ENCODE measurements at places on chromosomes 11 and 22. TPM values are rescaled to one million over a fixed set of nuclear protein-coding genes. Genes with fewer than 3 reads are reported as not detected.
A peak's percentile ranks its signal among the peaks of the same experiment; 100 is the strongest.

- no peak overlapping the region for H3K4me3 ChIP-seq
- H3K36me3 ChIP-seq: no peaks in the 10 kb centered on the region
- peak; percentile 86 for DNase-seq
Observed at GRCh38 chr11:19553683-19554333, 158.8 kb upstream of the NAV2 start.

DNA sequence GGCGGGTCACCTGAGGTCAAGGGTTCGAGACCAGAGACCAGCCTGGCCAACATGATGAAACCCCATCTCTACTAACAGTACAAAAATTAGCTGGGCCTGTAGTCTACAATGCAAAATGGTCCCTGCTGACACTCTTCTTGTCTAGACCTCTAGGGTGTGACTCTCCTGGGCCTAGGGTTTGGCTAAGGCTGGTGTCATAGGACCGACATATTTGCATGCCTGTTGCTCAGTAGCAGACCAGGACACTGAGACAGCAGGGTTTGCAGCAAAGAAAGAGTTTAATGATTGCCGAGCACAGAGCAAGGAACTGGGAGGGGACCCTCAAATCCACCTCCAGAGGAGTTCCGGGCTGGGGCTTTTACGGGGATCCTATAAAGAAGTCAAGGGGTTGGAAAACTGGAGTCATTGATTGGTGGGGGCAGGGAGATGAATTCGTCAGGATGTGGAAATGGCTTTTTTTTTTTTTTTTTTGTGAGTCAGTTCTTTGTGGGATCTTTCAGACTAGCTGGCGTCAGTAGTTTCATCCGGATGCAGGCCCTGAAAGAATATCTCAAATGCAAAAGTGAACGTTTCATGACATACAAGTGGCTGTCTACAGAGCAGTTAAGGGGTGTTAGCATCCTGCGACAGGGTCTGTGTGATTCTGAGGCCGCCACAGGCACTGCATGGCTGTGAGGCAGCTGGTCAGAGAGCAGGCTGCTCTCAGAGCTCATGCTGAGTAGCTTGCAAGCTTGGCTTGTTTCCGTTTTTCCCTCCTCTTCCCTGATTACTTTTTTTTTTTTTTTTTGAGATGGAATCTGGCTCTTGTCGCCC lies 27.2 kb upstream of the A4GALT start:
- H3K27ac ChIP-seq: peak overlapping the region; percentile 78
- H3K4me1 ChIP-seq: peaks cover 52% of the 10 kb centered on the region
- no peaks in the 10 kb centered on the region for H3K36me3 ChIP-seq
- DNase-seq: no peak
- H3K27me3 ChIP-seq: no peaks in the 10 kb centered on the region
- no peak overlapping the region for H3K4me3 ChIP-seq

- H3K4me3 ChIP-seq: no peak overlapping the region
- H3K27ac ChIP-seq: no peak overlapping the region
- H3K4me1 ChIP-seq: no peaks in the 10 kb centered on the region
- H3K36me3 ChIP-seq: no peaks in the 10 kb centered on the region
- no peaks in the 10 kb centered on the region for H3K27me3 ChIP-seq
- no peak for DNase-seq
Observed at GRCh38 chr11:29328961-29329441, 687.8 kb downstream of the KCNA4 start.

GRCh38 chr22:39169797-39170466 lies 17.5 kb upstream of the CBX7 start:
- no peak for DNase-seq
- H3K27me3 ChIP-seq: no peaks in the 10 kb centered on the region
- H3K4me1 ChIP-seq: peaks cover 30% of the 10 kb centered on the region
- H3K36me3 ChIP-seq: no peaks in the 10 kb centered on the region

- H3K4me1 ChIP-seq: no peaks in the 10 kb centered on the region
- no peaks in the 10 kb centered on the region for H3K27me3 ChIP-seq
Observed at GRCh38 chr11:19382131-19382611, 141.4 kb upstream of the E2F8 start.

DNA sequence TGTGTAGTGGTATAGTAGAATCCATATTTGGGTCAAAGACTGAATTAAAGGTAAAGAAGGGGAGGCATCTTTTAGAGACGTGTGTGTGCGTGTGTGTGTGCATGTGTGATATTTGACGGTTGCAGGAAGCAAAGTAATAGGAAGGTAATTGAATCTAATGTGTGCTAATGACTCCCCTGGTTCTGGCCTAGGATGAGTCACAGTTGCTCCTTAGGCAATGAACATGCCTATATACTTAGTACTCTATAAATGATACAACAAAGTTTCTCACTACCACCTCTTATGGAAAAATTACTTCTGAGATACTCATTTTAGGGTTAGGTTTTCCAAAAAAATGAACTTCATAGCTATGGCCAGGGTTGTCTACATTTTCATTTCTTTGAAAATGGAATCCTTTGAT lies 409.6 kb downstream of the GUCY1A2 start:
- H3K36me3 ChIP-seq: no peaks in the 10 kb centered on the region
- H3K27me3 ChIP-seq: no peaks in the 10 kb centered on the region
- H3K4me1 ChIP-seq: no peaks in the 10 kb centered on the region
- H3K27ac ChIP-seq: no peak overlapping the region

GRCh38 chr11:133718238-133718637 lies 127.1 kb downstream of the SPATA19 start:
- H3K4me1 ChIP-seq: no peaks in the 10 kb centered on the region
- H3K27me3 ChIP-seq: no peaks in the 10 kb centered on the region
- H3K36me3 ChIP-seq: no peaks in the 10 kb centered on the region
- DNase-seq: no peak

DNA sequence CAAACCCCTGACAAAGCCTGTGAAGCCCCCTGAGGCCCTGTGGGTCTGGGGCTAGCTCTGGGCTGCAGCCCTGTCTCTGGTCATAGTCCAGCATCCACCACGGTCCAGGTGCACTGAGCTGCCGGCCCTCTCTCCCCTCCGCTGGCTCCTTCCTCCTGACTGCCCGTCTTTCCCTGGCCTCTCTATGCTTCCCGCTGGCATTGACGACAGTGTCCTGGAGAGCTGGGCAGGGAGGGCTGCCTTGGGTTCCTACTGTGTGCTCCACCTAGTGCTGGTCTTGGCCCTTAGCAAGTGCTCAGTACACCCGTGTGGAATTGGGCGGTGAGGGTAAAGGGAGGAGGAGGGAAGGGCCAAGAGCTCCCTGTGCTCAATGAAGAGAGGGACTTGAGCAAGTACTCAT lies 868 bp upstream of the MYEOV start:
- DNase-seq: no peak
- H3K27ac ChIP-seq: no peak overlapping the region
- H3K36me3 ChIP-seq: no peaks in the 10 kb centered on the region
- H3K4me1 ChIP-seq: peaks cover 23% of the 10 kb centered on the region
- no peak overlapping the region for H3K4me3 ChIP-seq

- DNase-seq: no peak
- H3K27ac ChIP-seq: no peak overlapping the region
- no peaks in the 10 kb centered on the region for H3K36me3 ChIP-seq
- no peak overlapping the region for H3K4me3 ChIP-seq
Observed at GRCh38 chr11:110019675-110020074, 73.5 kb upstream of the ZC3H12C start.

DNA sequence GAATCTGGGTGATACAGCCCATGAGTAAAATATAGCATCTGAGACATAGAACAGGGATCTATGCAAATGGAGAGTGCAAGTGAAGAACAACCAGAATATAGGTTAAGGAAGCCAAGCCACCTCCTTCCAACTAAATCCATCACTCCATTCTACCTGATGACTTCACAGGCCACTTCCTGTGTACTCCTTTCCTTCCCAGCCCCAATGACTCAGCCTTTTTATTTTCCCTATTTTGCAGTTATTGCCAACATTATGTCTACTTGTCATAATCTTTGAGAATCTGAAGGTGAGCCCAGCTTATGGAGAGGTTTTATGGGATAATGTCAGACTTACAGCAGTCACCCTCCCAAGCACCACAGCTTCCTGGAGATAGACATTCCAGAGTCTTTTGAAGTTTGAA lies 1.4 kb upstream of the OR52M1 start:
- H3K36me3 ChIP-seq: no peaks in the 10 kb centered on the region
- H3K27me3 ChIP-seq: no peaks in the 10 kb centered on the region
- no peaks in the 10 kb centered on the region for H3K4me1 ChIP-seq
- no peak overlapping the region for H3K4me3 ChIP-seq

- H3K4me1 ChIP-seq: no peaks in the 10 kb centered on the region
- DNase-seq: no peak
- no peak overlapping the region for H3K27ac ChIP-seq
Observed at GRCh38 chr11:129416080-129416820, 40.6 kb downstream of the BARX2 start.

- H3K27ac ChIP-seq: no peak overlapping the region
- no peak overlapping the region for H3K4me3 ChIP-seq
- peaks cover 8% of the 10 kb centered on the region for H3K4me1 ChIP-seq
- DNase-seq: no peak
Observed at GRCh38 chr11:100827934-100828661, 141.0 kb downstream of the ARHGAP42 start.

DNA sequence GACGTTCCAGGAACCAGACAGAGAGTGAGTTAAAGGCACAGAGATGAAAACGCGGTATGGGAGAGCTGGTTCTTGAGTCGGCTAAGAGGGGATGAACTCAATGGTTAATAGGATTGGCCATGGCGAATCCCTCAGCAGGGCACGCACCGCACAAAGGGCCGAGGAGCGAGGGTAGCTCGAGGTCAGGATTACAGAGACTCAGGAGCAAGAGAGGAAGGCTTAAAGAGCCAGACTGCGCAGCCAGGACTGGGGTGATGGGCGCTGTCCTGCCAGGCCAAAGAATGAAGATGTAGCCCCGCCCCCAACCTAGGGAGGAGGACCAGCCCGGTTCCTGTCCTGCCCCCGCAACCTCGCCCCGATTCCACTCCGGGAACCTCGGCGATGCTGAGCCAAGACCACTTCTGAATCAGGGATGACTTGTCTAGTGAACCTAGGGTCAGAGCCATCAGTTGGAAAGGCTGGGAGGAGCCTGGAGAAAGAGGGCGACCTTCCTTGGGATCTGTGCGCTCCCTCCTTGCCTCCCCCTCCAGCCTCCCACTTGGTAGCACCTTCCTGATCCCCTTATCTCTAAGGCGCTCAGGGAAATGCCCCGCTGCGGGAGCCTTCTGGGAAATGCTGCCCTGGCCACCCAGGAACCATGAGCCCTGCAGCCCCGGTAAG lies at the start of gene PLEKHB1:
Gene PLEKHB1 (plus strand): TSS at position 610 of the 660 bp plus-strand sequence. CDS start 28 bp downstream, at position 638.
- H3K4me1 ChIP-seq: peaks cover 24% of the 10 kb centered on the region
- no peak within 1 kb of the TSS for H3K27ac ChIP-seq
- no peaks in the 10 kb centered on the region for H3K27me3 ChIP-seq
- H3K36me3 ChIP-seq: no peaks in the 10 kb centered on the region

DNA sequence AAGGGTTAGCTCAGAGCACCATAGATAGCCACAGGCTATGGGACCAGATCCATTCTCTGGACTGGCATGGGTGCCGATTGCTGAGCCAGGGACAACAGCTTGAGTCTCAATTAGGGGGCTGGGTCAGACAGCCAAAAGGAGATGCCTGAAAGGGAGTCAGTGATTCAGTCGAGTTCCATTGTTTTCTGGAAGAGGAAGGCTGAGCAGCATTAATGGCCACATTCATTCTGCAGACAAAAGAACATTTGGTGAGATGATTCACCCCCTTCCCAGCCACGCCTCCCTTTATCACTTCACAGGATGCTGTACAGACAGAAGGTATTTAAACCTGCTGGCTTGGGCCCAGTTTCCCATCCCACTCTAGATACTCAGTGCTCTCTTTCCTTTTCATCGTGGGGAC lies 131.9 kb downstream of the ADAMTS15 start:
- no peaks in the 10 kb centered on the region for H3K4me1 ChIP-seq
- H3K36me3 ChIP-seq: no peaks in the 10 kb centered on the region
- H3K27ac ChIP-seq: peak overlapping the region; percentile 54
- DNase-seq: no peak

- H3K4me1 ChIP-seq: no peaks in the 10 kb centered on the region
- no peak for DNase-seq
- H3K4me3 ChIP-seq: no peak overlapping the region
- H3K27ac ChIP-seq: no peak overlapping the region
- no peaks in the 10 kb centered on the region for H3K36me3 ChIP-seq
Observed at GRCh38 chr11:74604311-74604710, 11.9 kb downstream of the POLD3 start.

Gene MYH9
- total RNA-seq: 471 TPM

Gene TRIM3
- 10.4 TPM for total RNA-seq

Gene PRR5L
- 8.4 TPM for total RNA-seq
